ENCODE measurements at places on chromosomes 16 and 17.

DNA sequence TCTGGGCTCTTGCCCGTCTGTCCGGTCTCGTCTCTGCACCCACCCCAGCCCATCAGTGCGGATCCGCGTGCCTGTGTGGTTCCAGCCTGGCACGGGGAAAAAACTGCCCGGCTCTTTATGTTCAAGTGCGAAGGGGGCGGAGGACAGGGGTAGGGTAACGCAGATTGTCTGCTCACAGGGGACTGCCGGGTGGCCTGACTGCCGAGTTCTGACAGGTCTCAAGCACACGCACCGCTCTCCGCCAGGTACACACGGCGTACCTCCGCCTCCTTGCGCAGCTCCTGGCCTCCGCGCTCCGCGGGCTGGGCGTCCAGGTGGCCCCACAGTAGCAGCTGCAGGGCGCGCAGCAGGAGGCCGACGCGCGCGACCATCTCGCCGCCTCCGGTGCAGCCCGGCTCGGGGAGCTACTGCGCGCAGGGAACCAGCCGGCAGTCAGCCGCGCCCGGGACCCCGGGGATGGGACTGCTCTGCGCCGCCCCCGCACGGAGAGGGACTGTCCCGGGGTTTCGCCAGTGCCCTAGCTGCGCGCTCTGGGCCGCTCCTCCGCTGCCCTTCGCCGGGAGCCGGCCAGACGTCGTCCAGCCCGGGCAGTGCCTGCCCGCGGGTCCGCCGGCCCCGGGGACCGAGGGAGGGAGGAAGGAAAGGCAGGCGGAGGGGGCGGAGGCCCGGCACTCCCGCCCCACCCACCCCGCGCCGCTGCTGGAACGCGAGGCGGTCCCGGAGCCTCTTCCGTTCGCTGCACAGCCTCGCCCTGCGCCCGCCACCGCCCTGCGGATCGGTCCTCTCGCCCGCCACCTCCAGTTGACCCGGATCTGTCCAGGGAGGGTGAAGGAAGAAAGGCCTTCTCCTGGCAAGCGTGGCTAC lies at the start of gene MMP28:
Gene MMP28, minus strand, starts transcription at position 635 of the 864 bp plus-strand sequence. Its CDS starts 264 bp downstream, at position 371.
- peak; percentile 69 for DNase-seq

- no peak for DNase-seq
These were observed 10.4 kb downstream of the ERAL1 start for GRCh38 chr17:28864991-28865849.

GRCh38 chr17:82881900-82882714 lies 42.3 kb upstream of the ZNF750 start:
- no peak for DNase-seq

GRCh38 chr16:47143677-47144558 lies at the start of gene NETO2:
TSS of gene NETO2 (minus strand) at chr16:47143945. CDS start at chr16:47143612, 333 bp downstream.
- DNase-seq = peak; percentile 85

DNA sequence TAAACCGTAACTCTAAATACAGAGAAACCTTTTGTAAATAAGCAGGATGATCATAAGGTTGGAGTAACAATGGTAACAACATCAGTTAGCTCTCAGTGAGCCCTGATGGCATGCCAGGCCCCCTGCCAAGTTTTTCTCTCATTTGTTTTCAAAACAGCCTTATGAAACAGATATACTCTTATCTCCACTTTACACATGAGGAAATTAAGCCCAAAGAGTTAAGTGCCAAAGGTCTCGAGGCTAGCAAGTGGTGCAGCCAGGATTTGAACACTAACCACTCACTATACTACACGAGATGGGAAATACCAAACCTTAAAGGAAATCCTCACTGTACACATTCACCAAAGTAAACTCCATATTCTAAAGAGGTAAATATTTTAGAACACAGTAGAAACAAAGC lies 15.0 kb downstream of the USP31 start:
- no peak for DNase-seq

DNA sequence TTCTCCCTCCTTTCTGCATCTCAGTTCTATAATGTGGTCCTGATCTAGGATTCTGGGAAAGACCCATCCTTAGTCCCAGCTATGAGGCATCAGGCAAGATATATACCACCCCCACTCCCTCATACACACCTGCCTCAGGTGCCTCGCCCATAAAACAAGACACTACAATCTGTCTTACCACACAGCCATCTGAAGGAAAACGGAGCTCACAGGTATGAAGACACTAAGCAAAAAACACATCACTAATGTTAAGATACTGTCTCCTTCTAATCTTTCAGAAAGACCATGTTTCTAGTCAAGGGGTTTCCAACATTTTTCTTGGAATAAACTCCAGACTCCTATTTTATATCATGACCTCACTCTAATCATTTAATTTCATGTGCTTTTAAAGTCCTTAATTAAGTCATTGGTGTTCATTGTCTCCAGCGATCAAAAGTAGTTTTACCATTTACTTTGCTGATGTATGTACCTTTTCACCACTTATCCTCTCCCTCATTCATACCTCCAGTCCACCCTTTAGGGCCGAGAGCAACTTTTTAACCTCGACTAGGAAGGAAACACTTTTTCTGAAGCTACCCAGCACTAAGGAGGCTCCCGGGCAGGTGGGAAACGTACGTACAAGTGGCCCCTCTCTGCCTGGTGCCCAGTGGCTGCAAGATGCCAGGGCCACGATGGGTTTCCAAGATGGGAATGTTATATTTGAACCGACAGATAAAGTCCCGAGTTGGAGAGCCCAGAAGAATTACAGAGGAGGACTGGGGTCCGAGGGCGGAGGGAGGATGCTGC lies 979 bp downstream of the MAP3K14 start:
- no peak for DNase-seq

DNA sequence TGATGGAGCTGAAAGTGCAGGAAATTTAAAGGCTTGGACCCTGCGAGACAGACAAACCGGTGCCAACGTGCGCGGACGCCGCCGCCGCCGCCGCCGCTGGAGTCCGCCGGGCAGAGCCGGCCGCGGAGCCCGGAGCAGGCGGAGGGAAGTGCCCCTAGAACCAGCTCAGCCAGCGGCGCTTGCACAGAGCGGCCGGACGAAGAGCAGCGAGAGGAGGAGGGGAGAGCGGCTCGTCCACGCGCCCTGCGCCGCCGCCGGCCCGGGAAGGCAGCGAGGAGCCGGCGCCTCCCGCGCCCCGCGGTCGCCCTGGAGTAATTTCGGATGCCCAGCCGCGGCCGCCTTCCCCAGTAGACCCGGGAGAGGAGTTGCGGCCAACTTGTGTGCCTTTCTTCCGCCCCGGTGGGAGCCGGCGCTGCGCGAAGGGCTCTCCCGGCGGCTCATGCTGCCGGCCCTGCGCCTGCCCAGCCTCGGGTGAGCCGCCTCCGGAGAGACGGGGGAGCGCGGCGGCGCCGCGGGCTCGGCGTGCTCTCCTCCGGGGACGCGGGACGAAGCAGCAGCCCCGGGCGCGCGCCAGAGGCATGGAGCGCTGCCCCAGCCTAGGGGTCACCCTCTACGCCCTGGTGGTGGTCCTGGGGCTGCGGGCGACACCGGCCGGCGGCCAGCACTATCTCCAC lies at the start of gene NOG:
Gene NOG, plus strand, starts transcription at position 54 of the 674 bp plus-strand sequence. Its CDS starts 525 bp downstream, at position 579.
- peak; percentile 62 for DNase-seq

All from GM13976 (cell line).